EH (cell line): ENCODE measurements at places on chromosomes 12 and 14.

DNA sequence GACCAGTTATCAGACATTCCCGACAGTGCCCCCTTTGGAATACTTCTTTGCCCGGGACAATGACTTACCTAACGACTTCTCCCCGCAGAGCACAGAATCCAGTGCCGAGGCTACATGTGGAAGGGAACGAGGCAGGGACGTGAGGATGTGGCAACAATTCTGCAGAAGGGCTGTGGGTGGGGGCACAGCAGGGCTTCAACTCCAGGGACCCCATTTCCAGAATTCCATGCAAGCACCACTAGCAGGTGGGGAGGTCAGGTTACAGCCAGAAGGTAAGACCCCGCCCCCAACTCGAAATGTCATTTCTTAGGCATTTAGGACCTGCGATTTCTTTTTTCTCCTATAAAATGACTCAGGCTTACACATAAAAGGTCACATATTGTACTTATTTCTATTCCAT, 207.9 kb downstream of the TMEM132C start:
- DNase-seq = no peak

- DNase-seq = no peak
Measured at GRCh38 chr12:125512541-125513298, 447.5 kb downstream of the AACS start.

GRCh38 chr14:85475113-85475512, 54.8 kb upstream of the FLRT2 start:
- peak; percentile 57 for DNase-seq

DNA sequence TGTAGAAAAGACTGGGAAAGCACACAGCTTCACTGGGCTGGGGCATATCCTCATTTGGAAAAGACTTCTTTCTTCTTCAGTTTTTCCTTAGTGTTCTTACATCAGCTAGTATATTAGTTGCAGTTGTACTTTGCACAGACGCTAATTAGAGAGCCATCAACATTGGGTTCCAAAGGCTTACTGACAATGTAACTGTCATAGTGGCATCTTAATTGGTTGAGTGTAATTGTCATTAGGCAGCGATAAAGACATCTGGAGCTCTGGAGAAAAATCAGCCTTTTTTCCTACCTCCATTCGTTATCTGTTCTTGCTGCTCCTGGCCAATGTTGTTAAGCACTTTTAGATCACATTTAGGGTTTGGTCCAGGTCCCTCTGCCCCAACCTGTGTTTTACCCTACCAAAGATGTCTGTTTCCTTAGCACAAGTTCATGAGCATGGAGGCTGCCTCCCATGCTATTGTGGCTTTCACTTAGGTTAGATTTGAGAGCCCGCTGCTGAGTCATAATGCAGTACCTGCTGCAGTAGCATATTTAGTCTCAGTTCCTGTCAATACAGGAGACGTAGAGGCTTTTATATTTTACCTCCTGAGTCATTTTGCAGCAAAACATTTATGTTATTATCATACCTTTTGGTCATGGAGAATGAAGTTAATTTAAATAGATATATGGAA, 49.2 kb downstream of the FBXW8 start:
- no peak for DNase-seq

DNA sequence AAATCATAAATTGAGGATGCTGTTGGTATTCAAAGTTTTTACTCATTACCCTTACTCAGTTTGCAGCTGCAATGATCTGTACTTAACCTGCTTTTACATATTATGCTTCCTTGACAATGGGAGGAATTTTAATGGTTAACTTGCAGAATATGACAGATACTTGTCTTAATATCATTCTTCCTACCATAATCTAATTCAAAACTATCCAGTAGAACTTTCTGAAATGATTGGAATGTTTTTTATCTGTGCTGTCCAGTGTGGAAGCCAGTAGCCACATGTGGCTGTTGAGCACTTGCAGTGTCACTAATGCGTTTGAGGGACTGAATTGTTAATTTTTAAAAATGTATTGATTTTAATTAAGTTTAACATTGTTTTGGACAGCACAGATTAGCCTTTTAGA, 23.5 kb downstream of the FGFR1OP2 start:
- DNase-seq = no peak

DNA sequence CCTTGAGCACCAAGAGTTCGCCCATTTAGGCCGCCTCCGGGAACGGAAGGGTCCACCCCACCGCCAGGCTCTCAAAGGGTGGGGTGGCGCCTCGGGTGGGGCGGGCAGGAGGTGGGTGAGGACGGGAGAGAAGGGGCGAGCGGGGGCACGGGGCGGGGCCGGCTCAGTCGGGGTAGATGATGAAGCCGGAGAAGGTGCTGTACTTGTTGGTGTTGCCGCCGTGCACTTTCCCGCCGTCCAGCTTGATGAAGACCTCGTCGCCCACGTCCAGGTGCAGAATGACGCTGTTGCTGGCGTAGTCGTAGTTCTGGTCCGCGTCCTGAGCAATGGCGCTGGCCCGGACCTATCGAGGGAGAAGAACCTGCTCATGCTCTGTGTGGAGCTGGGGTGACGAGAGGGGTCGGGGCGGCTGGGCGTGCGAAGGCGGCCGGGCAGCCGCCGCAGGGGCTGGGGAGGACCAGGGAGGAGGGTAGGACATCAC, 4.1 kb downstream of the C1QL4 start:
- no peak for DNase-seq

DNA sequence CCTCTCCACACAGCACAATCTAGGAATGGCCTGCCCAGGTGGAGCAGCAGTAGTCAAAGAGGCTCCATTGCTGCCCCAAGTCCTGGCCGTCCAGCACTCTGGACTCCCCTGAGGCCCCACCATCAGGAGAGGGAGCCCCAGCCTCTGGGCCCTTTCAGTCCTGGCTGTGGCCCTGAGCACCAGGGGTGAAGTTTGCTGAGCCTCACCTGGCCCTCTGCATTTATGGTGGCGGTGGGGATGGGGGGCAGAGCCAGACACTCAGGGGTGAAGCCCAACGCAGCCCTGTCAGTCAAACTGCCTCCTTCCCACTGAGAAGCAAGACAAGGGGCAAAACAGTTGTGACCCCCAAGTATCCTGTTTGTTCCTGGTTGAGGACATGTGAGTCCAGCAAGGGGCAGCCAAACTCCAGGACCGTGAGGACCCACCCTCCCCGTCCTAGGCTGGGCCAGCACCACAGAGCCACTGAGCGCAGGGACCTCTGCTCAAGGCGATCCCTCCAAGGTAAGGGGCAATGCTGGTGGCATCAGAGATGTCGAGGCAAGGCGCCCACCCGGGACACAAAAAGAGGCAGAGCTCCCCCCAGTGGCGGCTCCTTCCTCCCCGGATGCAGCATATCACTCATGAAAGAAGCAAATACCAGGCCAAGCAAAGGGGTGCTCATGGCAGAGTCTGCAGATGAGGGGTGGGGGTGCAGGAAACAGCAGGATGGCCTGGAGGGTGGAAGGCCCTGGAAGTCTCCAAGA, 4.8 kb upstream of the AMN start:
- peak; percentile 49 for DNase-seq

DNA sequence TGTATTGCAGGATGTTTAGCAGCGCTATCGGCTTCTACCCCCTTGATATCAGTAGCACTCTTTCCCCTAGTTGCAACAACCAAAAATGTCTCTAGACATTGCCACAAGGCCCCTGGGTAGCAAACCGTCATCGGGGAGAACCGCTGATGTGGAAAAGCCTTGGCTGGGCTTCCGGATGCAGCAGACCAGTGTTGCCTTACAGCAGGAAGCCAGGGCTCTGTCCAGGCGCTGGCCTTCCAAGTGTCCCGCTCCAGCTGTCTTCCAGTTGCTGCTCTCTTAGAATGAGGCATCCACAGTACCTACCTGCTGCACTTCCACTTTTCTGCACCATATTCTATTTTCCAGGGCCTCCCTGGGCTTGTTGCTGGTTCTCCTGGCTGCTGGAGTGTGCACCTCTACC, 22.6 kb upstream of the SLC10A1 start:
- no peak for DNase-seq
